ENCODE measurements at places on chromosomes 6 and 20.
A peak's percentile ranks its signal among the peaks of the same experiment; 100 is the strongest.

- no peak for DNase-seq
Measured at GRCh38 chr20:24502661-24503060, 33.2 kb downstream of the SYNDIG1 start.

DNA sequence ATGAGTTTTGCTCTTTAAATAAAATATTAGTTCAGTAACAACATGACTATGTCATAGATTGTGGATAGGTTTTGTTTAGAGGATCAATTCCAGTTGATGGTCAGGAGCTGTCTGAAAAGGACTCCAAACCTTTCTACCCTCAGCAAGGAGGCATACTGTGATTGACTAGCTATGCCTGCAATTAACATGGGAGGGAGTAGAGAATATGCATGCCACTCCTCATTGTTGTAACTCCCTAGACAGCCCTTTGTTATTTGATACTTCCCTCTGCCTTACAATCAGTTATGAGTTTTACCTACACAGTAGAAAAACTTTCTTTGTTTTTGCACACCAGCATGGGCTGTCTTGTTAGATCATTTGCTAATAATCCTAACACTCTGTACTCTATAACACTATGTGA lies 1418.5 kb downstream of the KHDRBS2 start:
- no peak for DNase-seq

DNA sequence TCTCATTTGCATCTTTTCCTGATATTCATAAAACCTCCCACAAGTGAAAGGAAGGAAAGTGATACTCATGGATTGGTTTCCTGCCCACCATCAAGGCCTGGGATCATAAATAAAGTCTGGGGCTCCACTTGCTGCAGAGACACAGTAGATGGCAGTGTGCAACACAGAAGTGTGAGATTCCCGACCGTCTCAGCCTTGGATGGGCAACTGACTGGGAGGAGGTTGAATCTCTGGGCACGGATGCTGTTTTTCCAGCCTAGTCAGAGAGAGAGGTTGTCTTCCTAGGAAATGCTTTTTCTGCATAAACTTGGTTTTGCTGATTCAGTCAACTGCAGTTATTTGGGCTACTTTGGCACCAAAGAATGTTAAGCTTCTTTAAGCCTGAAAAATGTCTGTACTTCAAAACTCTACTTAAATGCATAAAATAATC lies 9.9 kb upstream of the RFPL4B start:
- peak; percentile 75 for DNase-seq

DNA sequence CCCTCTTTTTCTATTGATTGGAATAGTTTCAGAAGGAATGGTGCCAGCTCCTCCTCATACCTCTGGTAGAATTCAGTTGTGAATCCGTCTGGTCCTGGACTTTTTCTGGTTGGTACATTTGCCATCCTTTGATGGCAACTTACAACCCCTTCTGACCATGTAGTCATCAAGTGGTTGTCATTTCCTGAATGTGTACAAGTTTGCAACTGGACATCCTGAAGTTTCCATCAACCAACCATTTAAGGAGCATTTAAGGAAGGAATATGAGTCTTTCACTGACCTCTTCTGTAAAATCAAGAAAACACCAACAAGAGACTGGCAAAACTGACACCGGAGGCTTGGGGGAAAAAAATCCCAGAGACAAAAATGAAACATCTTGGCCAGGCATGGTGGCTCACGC lies 97.4 kb downstream of the RIN2 start:
- no peak for DNase-seq

DNA sequence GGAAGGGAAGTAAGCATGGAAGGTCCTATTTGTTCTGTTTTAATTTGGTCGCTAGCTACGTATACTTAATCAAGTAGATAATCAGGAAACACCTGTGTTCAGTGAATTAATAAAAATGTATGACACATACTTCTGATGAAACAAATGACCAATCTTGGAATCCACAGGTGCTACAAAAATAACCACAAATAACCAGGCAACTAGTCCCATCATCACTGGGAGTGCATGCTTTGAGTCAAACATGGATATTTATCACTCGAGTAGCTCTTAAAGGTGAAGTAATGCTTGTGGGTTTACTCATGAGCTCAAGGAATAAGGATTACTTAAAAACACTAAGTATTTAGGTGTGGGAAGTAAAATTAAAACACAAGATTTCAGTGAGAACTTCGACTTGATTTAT lies 285.6 kb upstream of the ID4 start:
- no peak for DNase-seq

Data from ovary (tissue), 10 donors.